ENCODE measurements at places on chromosomes 5 and 9. TPM values are rescaled to one million over a fixed set of nuclear protein-coding genes. Genes with fewer than 3 reads are reported as not detected.

Gene RAD23B
- 110 TPM for polyA plus RNA-seq

Gene FCHSD1
- 18.9 TPM for polyA plus RNA-seq

Gene SLC1A3
- 18.9 TPM for polyA plus RNA-seq

Gene ALDH1A1
- 18.9 TPM for polyA plus RNA-seq

Gene CTNND2
- polyA plus RNA-seq: 3.6 TPM

Gene DMXL1
- polyA plus RNA-seq: 38.4 TPM

Gene ACTBL2
- not detected for polyA plus RNA-seq

Gene THBS4
- polyA plus RNA-seq: 6.3 TPM

Gene FOXD4L3
- polyA plus RNA-seq: not detected

Gene PNPLA7
- polyA plus RNA-seq: 4.7 TPM

Gene ZNF454
- polyA plus RNA-seq: 9.0 TPM

Gene BNIP1
- 15.2 TPM for polyA plus RNA-seq

Gene SLC9A3
- polyA plus RNA-seq: 3.5 TPM

Gene S1PR3
- 84.2 TPM for polyA plus RNA-seq

Gene FBP1
- 18.2 TPM for polyA plus RNA-seq

Gene CDHR2
- 0.41 TPM for polyA plus RNA-seq

Gene STPG3
- polyA plus RNA-seq: 0.74 TPM

Gene ADGRV1
- polyA plus RNA-seq: 14.3 TPM

Gene PCDHB11
- polyA plus RNA-seq: 1.7 TPM

Gene PPP1R2B
- polyA plus RNA-seq: not detected

Gene OR1J4
- not detected for polyA plus RNA-seq

Gene LCN12
- 9.2 TPM for polyA plus RNA-seq

Gene BICD2
- 27.0 TPM for polyA plus RNA-seq

Gene RNF208
- polyA plus RNA-seq: 4.9 TPM

Gene ADAMTS6
- 7.3 TPM for polyA plus RNA-seq

Gene SEPTIN8
- 61.6 TPM for polyA plus RNA-seq

Gene MSX2
- 2.1 TPM for polyA plus RNA-seq

Gene PCDHA11
- 0.32 TPM for polyA plus RNA-seq

Gene ARHGEF39
- polyA plus RNA-seq: 7.5 TPM

Gene ANKRD34B
- not detected for polyA plus RNA-seq

Gene DMRT3
- not detected for polyA plus RNA-seq

Gene TGFBI
- polyA plus RNA-seq: 135 TPM

Gene LCN6
- polyA plus RNA-seq: not detected

Gene SLCO4C1
- polyA plus RNA-seq: 1.2 TPM

Gene LRRC26
- polyA plus RNA-seq: 0.46 TPM

Gene ASS1
- 22.0 TPM for polyA plus RNA-seq

Gene AQP7
- 4.1 TPM for polyA plus RNA-seq

Gene RALGDS
- 53.3 TPM for polyA plus RNA-seq

Gene NSG2
- 3.0 TPM for polyA plus RNA-seq

Gene CDH9
- 0.23 TPM for polyA plus RNA-seq

Gene MGAT4B
- polyA plus RNA-seq: 96.8 TPM

Gene CDC25C
- 10.2 TPM for polyA plus RNA-seq

Gene SMIM32
- 0.49 TPM for polyA plus RNA-seq

Gene ARID3C
- polyA plus RNA-seq: not detected

Gene FOXI1
- not detected for polyA plus RNA-seq

Gene PCDHGA6
- 4.6 TPM for polyA plus RNA-seq

Gene HSD17B3
- 0.65 TPM for polyA plus RNA-seq
